ENCODE measurements at places on chromosomes 2 and 18.

GRCh38 chr2:46703588-46703987 is 212.0 kb downstream of the MCFD2 start:
- no peak for DNase-seq

DNA sequence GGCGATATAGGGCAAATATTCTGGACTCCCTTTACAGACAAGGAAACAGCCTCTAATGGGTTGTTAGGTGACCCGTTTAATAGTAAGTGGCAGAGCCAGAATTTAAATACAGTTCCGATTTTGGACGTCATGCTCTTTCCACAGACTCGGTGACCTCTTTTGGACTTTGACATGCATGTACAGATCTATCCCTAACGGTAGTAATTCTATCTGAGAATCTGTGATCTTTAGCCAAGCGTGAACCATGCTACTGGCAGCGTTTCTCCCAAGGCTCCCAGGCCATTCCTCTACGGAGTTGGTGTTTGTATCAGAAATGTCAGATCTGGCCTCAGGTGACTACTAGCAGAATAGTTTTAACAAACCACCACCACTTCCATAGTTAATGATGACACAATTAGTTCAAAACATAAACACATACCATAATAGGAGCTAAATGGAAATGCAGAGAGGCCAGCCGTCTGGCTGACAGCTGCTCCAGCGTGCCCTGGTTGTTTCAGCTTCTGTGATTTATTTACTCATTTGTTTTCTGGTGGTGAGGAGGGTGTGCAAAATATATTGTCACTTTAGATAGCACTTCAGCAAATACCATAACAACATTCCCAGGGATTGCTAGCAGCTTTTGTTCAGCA is 304.6 kb upstream of the LYPD1 start:
- no peak for DNase-seq

DNA sequence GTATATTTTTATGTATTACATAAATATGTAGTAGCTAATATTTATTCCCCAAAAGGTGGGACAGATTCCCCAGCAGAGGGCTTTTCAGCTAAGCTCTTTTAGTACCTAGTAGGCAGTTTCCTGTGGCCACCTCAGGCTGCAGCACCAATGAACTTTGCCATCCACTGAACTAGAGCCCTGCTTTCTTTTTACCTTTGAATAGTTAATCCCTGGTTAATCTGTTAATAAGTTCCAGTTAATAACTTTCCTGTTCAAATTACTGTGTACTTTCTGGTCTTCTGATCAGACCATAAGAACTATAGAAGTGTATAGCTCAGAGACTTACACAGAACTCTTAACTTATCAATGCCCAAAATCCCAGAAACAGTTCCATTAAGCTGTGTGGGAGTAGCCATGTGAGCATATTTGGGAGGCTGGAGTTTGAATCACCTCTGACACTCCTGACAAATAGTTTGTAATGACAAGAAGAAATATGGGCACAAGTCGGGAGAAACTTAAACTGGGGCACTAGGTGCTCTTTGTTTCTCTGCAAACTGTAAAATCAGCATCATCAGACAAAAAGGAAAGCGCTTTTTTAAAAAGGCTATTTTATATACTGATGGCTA is 40.0 kb downstream of the ASXL2 start:
- DNase-seq: no peak

DNA sequence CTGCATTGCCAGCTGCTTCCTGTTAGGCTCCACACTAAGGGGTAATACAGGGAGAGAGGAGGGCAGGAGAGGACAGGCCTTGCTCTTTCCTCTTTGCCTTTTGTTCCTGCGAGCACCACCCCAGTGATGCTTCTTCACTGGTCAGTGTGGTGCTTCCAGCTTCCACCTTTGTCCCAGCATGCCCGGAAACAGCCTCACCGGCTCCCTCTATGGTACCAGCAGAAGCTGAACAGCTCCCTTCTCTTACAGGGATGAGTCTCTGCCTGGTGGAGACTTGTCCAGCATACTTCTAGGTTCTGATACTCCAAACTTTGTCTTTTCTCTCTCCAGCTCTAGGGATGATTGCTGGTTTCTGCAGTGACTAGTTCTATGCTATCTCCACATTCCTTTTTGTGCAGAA is 413.3 kb downstream of the TSN start:
- no peak for DNase-seq

GRCh38 chr18:54882318-54882717 is 54.0 kb downstream of the RAB27B start:
- no peak for DNase-seq

Data from CD4-positive, alpha-beta T cell treated with Interleukin-21 for 1 hour (primary cell).